SK-MEL-5 (cell line): ENCODE measurements at places on chromosomes 2 and 18. TPM values are rescaled to one million over a fixed set of nuclear protein-coding genes. Genes with fewer than 3 reads are reported as not detected.
A peak's percentile ranks its signal among the peaks of the same experiment; 100 is the strongest.

GRCh38 chr2:30371772-30372373, 75.2 kb upstream of the LCLAT1 start:
- no peak for DNase-seq

GRCh38 chr2:211085056-211085680, 528.8 kb downstream of the CPS1 start:
- DNase-seq: peak; percentile 55

KIAA1328 gene
- total RNA-seq: 2.7 and 3.3 TPM in 2 replicates

MORN2 gene
- 39.3 and 40.4 TPM in 2 replicates for total RNA-seq

CFC1 gene
- total RNA-seq: not detected in 2 replicates

DNA sequence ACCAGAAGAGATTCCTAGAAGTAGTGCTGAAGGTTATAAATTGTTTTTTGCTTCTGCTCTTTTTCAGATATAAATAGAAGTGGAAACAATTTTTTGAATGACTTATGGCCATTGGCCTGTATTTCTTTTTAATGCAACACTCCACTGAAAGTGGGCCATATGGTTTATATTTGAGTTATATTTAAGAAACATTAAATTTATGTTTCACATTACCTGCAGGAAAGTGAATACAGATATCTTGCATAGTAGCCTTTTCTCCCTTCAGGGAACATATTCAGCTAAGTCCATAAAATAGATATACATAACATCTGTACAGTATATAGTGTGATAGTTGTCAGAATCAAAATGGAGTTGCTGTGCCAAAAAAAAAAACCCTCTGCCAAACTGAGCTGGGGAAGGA, 53.1 kb upstream of the EFEMP1 start:
- no peak for DNase-seq

GRCh38 chr2:25972049-25972823, 10.1 kb downstream of the KIF3C start:
- peak; percentile 99 for DNase-seq

PSD4 gene
- 0.43 and 0.63 TPM in 2 replicates for total RNA-seq

GRCh38 chr2:168811696-168812095, 9.3 kb downstream of the NOSTRIN start:
- no peak for DNase-seq

XDH gene
- total RNA-seq: 0.05 TPM in 1 of 2 replicates, not detected in the other

- DNase-seq: peak; percentile 14
Measured at GRCh38 chr2:45734952-45735351, 83.5 kb downstream of the PRKCE start.

REG3A gene
- total RNA-seq: not detected in 2 replicates

DNA sequence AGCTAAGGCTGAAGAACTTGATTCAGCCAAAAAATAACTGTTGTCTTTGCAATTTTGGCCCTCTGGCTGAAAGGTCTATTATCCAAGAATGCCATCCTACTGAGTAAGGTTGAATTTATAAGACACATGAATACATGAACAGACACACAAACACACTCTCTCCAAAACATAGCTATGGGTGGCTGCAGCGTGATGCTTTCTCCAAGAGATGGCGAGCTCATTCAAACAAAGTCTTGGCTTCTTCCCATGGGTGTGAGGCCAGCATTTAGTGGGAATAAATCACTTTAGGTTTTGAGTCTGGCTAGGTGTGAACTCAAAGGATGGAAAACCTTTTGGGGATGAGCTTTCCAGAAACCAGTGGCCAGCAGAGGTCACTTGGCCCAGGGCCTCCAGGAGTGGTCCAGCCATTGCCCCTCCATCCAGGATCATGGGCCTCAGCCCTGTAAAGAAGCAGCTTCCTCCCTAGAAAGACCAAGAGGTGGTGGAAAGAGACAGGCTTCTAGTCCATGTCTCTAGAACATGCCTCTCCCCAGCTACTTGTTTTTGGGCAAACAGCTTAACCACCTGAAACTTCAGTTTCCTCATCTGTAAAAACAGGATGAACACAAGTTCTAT, 11.0 kb upstream of the OSR1 start:
- peak; percentile 59 for DNase-seq

- no peak for DNase-seq
Measured at GRCh38 chr2:107553539-107553938, 273.2 kb upstream of the RGPD4 start.

DOK6 gene
- 0.24 and 2.4 TPM in 2 replicates for total RNA-seq

DNA sequence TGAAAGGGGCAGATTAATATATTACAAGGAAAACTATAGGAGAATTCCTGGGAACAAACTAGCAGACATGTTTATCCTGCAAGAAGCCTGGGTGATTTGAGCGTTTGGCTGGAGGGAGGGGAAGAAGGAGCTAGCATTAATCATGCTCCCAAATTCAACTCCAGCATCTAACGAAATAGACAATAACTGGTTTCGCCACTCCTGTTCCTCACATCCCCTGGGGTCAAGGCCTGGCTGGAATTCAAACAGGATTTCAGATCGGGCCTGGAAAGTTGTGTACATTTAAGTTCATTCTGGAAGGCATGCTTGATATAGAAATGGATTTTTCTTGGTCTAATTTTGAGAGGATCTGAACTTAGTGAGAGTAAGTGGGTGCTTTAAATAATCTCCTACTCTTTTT, 126.1 kb upstream of the CTAGE1 start:
- DNase-seq: no peak

GAREM1 gene
- total RNA-seq: 6.9 and 8.6 TPM in 2 replicates

SIX2 gene
- not detected in 2 replicates for total RNA-seq

GRCh38 chr2:113242327-113242726, 36.4 kb downstream of the PAX8 start:
- no peak for DNase-seq

DNA sequence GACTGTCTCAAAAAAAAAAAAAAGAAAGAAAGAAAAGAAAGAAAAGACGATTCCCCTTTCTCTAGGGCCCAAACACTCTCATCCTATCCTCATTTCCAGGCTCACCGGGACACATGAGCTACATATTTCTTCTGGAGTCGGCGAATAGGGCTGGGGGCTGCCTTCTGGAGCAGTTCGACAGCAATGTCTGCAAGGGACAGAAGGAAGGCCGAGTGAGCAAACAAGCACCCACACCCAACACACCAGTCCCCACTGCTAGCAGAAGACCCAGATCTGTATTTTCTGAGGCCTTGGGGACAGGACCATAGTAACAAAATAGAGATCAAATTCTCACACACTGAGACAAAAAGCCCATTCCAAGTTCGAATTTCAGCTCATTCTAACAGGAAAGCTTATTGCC, 1.2 kb downstream of the CNPPD1 start:
- no peak for DNase-seq

PPP1R1C gene
- 0.67 and 2.0 TPM in 2 replicates for total RNA-seq
